IMR-90 (cell line): ENCODE measurements at places on chromosomes 1 and 21. TPM values are rescaled to one million over a fixed set of nuclear protein-coding genes. Genes with fewer than 3 reads are reported as not detected.

C1orf226 gene
- 0.10 and 0.13 TPM in 2 replicates for polyA plus RNA-seq

CCDC181 gene
- polyA plus RNA-seq = 0.03 and 0.07 TPM in 2 replicates

MYBPHL gene
- polyA plus RNA-seq = 0.07 TPM in 1 of 2 replicates, not detected in the other

AMY1A gene
- not detected in 2 replicates for polyA plus RNA-seq

SPOCD1 gene
- 132 and 135 TPM in 2 replicates for polyA plus RNA-seq

HPDL gene
- 1.1 and 1.5 TPM in 2 replicates for polyA plus RNA-seq

NES gene
- 25.3 and 26.7 TPM in 2 replicates for polyA plus RNA-seq

MSH4 gene
- 0.02 TPM in 1 of 2 replicates, not detected in the other for polyA plus RNA-seq

HMGCL gene
- polyA plus RNA-seq = 25.3 and 30.6 TPM in 2 replicates

SERTAD4 gene
- polyA plus RNA-seq = 0.07 and 0.22 TPM in 2 replicates

FAM72C gene
- 1.4 and 1.8 TPM in 2 replicates for polyA plus RNA-seq

LPAR3 gene
- 0.07 and 0.09 TPM in 2 replicates for polyA plus RNA-seq

PADI2 gene
- polyA plus RNA-seq = not detected in 2 replicates

CHAF1B gene
- 6.3 and 6.4 TPM in 2 replicates for polyA plus RNA-seq

LCE3D gene
- not detected in 2 replicates for polyA plus RNA-seq

FOXO6 gene
- not detected in 2 replicates for polyA plus RNA-seq

CCDC17 gene
- polyA plus RNA-seq = 0.26 and 0.30 TPM in 2 replicates

ELOA gene
- 19.5 and 22.9 TPM in 2 replicates for polyA plus RNA-seq

FCGR2B gene
- polyA plus RNA-seq = not detected in 2 replicates
